Pancreas (tissue), 10 donors: ENCODE measurements at places on chromosomes 16 and 17.

DNA sequence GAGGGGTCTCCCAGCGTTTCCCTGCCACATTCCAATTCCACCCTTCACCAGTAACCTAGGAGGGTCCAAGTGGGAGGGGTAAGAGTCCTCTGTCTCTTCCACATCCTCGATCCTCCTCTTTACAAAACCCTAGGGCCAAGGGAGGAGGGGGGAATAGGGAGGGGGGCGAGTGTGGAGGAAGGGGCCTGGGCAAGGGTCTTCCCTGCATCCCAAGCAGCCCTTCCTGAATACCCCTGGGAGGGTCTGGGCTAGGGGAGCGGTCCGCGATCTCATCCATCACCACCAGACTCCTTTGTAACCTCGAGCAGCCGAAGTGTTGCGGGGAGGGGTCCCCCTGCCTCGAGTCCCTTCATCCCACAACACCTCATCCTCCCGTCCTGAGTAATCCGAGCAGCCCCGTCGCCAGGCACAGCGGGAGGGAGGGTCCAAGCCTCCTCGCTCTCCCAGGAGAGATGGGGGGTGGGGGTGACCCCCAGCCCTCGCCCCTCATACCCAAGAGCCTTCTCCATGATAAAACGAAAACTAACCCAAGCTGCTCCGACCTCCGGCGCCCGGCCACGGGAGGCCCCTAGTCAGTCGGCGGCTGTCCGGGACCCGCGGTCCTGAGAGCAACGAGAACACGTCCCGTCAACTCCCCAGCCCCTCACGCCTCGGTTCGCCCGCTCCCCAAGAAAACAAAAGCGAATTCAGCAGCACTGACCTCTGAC lies 502 bp downstream of the SMPD3 start:
- DNase-seq: no peak

GRCh38 chr16:22397464-22397863 lies 23.0 kb upstream of the CDR2 start:
- DNase-seq: no peak

DNA sequence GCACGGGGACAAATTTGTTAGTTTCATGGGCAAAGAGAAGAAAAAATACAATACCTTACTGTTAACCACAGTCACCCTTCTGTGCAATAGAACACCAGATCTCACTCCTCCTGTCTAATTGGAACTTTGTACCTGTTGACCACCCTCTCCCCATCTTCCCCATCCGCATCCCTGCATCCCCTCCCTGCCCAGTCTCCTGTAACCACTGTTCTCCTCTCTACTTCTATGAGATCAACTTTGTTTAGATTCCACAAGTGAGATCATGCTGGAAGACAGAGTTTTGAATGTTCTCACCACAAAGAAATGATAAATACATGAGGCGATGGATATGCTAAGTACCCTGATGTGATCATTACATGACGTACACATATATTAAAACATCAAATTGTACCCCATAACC lies 47.7 kb downstream of the CLEC16A start:
- no peak for DNase-seq

GRCh38 chr17:77865716-77866115 lies 92.8 kb upstream of the TNRC6C start:
- no peak for DNase-seq
